Endothelial cell of umbilical vein (primary cell): ENCODE measurements at places on chromosomes 2 and 18.
A peak's percentile ranks its signal among the peaks of the same experiment; 100 is the strongest.

- DNase-seq = no peak
Observed at GRCh38 chr2:138327967-138328366, 173.6 kb upstream of the SPOPL start.

DNA sequence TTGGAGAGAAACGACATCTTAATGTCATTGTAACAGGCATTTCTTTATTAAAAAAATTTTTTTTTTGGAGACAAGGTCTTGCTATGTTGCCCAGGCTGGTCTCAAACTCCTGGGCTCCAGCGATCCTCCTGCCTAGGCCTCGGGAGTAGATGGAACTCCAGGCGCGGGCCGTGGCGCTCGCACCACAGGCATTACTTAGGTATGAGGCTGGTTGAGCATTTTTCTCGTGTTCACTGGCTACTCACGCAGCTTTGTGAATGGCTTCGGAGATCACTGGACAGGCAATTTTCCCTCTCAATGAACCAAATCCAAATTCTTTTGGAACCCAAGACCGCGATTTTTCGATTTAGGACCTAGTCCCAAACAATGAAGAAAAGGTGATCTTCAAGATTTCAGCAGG lies 795 bp upstream of the TCF7L1 start:
- no peak for DNase-seq

DNA sequence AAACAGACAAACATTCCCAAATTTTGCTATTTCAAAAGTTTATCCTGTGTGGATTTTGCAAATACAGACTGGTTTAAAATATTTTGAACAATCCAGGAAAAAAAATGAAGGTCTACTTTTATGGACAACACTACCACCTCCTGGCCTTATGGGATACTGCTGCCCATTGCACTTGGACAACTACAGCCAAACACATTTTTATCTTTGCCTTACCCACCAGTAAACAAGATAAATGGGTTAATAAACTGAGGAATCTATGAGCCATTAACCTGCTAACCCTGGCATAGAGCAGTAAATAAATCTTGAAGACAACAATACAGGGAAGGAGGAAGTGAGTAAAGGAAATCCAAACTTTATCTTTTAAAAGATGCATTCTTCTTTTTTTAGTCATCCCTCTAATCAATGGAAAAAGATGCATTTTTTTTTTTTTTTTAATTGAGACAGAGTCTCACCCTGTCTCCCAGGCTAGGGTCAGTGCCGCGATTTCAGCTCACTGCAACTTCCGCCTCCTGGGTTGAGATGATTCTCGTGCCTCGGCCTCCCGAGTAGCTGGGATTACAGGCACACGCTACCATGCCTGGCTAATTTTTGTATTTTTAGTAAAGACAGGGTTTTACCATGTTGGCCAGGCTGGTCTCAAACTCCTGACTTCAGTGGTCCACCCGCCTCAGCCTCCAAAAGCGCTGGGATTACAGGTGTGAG lies 2.1 kb upstream of the SPIRE1 start:
- peak; percentile 93 for DNase-seq

DNA sequence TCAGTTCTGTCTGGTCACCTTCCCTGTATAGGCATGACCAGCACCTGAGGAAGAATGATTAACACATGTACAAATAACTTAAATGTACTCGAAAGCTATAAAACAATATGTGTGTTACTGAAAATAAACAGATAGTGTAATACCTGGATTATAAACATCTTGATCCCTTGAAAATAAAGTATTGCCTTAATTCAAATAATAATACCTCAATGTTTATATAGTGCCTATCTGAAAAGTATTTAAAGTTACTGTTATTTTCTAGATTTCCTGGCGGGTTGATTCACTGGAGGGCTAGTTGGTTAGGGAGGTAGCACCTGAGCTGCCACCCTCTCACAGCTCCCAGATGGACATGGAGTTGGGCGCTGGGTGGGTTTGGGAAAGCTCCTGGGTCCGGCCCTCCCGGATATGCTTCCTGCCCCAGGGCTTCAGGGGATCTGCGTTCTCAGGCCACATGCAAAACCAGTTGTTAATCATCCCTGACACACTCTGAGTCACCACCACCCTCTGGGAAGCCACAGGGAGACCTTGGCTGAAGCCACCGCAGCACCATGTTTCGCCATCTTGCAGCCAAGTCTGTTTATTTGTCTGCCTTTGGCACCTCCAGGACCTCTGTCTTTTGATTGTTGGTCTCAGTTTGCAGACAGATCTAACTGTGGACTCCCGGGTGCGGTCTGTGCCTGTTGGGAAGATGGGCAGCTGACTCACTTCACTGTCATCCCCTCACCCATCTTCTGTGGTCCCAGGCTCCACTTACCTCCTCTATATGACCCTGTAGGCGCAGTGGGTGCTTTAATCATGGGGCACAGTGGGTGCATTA lies 35.3 kb downstream of the RAB31 start:
- DNase-seq = peak; percentile 87

DNA sequence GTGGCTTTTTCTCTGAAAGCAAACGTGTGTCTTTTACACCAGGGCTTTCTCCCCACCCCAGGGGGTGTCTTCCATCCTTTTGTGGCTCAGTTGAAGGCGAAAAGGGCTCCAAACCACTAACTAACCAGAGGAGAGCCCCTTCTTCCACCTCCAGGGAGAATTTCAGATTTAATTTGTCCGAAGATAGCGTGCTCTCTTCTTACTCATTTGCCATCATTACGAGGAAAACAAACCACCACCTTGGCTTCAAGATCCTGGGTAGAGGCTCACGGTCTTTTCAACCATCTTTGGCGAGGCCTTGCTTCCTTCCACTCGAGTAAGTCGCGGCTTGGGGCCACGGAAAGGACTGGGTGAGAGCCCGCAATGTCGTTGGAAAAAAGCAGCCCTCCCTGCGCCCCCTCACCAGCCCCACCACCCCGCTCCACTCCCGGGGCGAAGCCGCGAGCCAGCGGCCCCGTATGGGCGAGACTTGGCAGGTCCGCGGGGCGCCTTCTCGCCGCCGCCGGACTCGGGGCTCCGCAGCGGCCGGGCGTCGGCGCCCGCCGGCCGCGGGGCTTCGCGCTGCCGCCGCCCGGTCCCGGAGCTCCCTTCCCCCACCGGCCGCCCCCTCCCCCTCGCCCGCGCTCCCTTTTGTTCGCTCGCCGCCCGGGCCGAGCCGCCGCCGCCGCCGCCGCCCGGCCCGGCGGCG lies 1.7 kb upstream of the ZNF532 start:
- peak; percentile 55 for DNase-seq

DNA sequence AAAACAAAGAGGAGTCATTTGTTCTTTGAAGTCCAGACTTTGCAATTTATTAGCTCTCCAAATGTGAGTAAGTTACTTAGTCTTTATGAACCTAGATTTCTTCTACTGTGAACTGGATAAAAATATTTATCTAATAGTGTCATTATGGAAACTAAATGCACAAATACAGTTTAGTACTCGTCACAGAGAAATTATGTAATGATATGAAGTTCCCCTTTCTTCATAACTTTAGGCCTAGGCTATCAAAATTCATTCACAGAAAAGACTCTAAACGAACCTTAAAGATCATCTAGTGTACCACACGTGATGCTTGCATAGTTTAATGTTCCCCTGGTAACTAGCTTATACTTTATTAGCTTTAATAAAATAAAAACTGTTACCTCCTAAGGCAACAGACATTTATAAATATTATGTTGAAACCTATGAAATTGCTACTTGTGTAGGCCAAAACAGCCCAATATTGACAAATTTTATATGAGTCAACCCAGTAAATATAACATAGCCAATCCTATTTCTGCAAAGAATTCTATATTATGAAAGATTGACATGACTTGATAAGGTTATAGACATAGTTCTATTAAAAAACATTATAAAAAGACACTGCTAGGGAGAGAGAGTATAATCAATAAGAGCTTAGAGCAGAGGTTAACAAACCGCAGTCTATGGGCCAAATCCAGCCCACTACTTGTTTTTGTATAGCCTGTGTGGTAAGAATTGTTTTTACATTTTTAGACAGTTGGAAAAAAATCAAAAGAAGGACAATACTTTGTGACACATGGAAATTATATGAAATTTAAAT lies 44.9 kb upstream of the ITPRID2 start:
- DNase-seq = no peak

GRCh38 chr2:233844064-233844807 lies 10.1 kb downstream of the HJURP start:
- DNase-seq = no peak

GRCh38 chr2:238853218-238853617 lies 5.3 kb downstream of the TWIST2 start:
- no peak for DNase-seq

DNA sequence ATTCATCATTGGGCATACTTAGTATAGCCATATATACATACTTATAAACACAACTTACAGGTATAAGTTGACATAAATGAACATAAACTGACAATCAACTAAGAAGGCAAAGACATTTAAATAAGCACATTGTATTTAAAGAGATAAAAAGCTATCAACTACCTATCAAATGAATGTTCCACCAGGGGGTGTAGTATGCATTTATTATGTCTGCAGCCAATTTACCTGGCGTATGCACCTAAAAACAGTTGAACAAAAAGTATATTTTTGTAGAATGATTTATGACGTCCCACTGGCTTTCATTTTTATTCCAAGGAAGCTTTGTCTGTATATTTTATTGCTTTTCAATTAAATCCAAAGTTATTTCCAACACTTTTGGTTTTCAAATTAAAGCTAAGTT lies 323.5 kb downstream of the AFF3 start:
- DNase-seq = peak; percentile 57

- peak; percentile 41 for DNase-seq
Observed at GRCh38 chr2:101832114-101832513, 134.6 kb downstream of the MAP4K4 start.

DNA sequence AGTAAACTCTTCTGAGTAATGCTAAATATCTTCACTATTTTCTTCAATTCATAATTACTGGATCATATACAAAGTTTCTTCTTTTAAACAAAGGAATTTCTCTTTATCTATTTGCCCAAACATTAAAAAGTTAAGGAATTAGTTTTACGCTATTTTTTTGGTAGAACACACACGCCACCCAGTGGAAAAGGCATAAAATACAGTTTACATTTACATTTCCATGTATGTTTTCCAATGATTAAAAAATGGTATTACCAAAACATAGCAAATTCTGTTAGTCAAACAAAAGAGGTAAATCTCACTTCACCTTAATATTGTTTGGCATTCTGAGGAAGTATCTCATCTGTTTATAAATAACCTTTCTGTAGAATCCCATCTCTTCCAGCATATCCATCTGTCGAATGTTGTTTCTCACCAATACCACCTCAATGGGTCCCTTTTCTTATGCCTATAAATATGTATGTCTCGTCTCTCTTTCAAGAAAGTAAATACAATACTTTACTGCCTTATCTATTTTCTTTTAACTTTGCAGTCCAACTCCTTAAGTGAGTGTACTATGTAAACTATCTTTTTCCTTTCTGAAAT lies 7.2 kb downstream of the BOLL start:
- peak; percentile 58 for DNase-seq

DNA sequence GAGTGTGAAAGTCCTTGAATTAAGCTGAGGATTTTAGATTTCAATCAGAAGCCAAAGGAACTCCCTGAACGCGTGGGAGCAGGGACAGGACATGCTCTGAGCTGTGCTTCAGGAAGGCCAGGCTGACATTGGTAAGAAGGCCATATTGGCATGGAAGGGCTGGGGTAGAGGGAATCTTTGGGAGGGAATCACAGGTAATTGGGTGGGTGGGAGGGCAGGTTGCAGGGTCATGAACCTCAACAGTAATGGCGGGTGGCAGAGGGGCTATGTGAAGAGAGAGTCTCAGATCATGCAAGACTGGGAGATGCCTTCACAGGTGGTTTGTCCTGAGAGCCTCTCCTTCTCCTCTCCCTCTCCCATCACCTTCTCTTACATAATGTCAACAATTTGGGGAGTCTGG lies 18.6 kb upstream of the CELF4 start:
- no peak for DNase-seq

DNA sequence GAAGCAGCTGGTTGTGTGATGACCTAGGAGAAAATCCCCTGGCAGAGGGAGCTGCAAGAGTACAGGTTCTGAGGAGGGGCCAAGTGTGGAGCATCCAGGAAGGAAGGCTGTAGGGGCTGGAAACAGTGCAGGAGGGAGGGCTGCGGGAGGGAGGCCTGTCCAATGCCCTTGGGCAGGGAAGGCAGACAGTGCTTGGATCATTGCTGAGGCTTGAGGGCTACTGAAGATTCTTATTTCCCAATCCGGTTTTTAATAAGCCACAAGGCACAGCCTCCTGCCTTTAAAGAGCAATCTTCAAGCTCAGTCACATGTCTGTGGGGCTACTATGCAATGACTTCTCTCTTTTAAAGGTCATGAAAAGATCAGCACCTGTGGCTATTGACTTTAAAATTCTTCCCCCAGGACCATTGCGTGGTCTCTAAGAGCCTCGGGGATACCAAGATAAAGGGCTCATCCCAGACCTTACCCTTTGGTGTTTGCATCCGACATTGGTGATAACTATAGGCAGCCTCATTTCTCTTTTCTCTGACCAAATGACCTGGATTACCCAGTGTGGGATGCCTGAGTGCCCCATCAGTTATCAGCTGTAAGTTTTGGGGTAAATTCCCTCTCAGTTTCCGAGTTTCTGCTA lies 149.6 kb downstream of the DOCK10 start:
- DNase-seq = no peak

DNA sequence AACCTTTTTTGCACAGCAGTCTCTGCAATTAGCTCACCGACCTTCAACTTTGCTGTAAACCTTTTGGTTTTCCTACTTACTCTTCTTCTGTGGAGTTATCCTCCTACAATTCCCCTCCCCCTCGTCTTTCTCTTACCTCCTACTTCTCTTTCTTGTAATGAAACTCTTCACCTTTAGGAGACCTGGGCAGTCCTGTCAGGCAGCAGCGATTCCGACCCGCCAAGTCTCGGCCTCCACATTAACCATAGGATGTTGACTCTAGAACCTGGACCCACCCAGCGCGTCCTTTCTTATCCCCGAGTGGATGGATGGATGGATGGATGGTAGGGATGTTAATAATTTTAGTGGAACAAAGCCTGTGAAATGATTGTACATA lies 8.3 kb downstream of the TBR1 start:
- DNase-seq = no peak

DNA sequence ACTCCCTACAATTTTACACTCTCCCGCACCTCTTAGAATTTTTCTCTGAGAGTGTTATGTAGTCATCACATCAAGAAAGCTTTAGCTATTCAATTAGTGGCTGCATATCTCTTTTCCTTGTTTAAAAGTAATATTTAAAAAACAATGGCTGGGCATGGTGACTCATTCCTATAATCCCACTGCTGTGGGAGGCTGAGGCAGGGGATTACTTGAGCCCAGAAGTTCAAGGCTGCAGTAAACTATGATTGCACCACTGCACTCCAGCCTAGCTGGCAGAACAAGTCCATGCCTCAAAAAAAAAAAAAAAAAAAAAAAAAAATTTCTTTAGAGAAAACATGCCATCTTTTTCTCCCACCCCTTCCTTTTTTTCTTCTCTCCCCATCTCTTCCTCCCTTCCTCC lies 44.3 kb downstream of the AQP4 start:
- DNase-seq = no peak

- peak; percentile 72 for DNase-seq
Observed at GRCh38 chr2:64695721-64696261, 42.1 kb upstream of the SERTAD2 start.
